ENCODE measurements at places on chromosomes 6 and 20. TPM values are rescaled to one million over a fixed set of nuclear protein-coding genes. Genes with fewer than 3 reads are reported as not detected.

- H3K4me3 ChIP-seq: no peak overlapping the region
- no peaks in the 10 kb centered on the region for H3K4me1 ChIP-seq
- H3K27me3 ChIP-seq: no peaks in the 10 kb centered on the region
- H3K36me3 ChIP-seq: peaks cover 15% of the 10 kb centered on the region
- no peak overlapping the region for H3K27ac ChIP-seq
- DNase-seq: no peak
Measured at GRCh38 chr6:170344631-170345576, 38.3 kb downstream of the FAM120B start.

DNA sequence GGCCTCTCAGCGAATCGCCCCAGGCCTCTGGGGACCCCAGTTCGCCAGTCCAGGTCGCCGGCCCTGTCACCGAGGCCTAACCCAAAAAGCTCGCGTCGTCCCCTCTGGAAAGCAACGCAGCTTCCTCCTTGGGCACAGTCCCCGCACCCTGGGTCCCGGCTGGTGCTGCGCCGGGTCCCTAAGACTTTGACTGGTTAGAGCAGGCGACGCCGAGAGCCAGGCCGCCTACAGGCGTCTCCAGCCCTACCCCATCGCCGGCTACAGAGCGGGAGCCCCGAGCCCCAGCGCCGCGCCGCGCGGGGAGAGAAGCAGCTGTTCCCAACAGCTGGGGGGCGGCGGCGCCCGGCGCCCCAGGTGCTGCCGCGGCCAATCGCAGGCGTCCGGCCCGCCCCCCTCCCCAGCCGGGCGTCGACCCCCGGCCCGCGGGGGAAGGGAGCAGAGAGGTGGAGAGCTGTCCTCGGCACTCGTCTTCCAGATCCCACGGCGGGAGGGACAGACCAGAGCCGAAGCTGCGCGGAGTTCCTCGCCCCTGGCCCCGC is 540 bp upstream of the RBM24 start:
- peak overlapping the region; percentile 64 for H3K4me3 ChIP-seq
- H3K36me3 ChIP-seq: no peaks in the 10 kb centered on the region
- peaks cover 4% of the 10 kb centered on the region for H3K4me1 ChIP-seq

DNA sequence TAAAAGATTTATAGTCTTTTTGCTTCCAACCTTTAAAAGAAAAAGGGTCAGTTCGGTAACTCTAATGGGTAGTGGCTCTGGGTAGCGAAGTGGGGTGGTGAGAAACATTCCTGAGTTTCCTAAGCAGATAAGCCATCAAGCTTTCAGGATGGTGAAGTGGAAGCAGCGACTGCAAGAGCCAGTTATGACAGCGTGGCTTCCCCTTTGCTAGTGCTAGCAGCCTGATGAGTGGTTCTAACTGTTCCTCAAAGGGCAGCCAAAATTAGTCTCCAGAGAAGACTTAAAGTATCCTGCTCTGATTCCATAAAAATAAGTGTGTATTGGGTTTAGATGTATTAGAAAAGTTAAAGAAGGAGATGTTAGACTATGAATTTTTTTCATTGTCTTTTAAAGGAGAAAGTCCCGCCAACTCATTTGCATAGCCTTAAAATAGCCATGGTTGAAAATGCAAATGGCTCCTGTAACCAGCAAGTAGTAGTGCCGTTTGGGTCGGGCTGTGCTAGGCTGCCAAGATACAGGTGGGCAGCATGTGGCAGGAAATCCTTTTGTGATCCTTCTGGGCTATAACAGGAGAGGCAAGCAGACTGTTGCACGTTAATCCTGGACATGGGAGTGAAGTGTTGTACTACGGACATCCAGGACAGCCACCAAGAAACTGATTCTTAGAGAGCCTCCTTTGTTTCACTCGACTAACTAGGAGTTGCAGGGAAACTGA is 18.0 kb downstream of the ELOVL2 start:
- DNase-seq: no peak
- no peak overlapping the region for H3K4me3 ChIP-seq

- H3K27ac ChIP-seq: no peak overlapping the region
- H3K4me1 ChIP-seq: no peaks in the 10 kb centered on the region
- H3K27me3 ChIP-seq: no peaks in the 10 kb centered on the region
- H3K36me3 ChIP-seq: no peaks in the 10 kb centered on the region
- no peak overlapping the region for H3K4me3 ChIP-seq
Measured at GRCh38 chr20:8361006-8361652, 229.1 kb downstream of the PLCB1 start.

DNA sequence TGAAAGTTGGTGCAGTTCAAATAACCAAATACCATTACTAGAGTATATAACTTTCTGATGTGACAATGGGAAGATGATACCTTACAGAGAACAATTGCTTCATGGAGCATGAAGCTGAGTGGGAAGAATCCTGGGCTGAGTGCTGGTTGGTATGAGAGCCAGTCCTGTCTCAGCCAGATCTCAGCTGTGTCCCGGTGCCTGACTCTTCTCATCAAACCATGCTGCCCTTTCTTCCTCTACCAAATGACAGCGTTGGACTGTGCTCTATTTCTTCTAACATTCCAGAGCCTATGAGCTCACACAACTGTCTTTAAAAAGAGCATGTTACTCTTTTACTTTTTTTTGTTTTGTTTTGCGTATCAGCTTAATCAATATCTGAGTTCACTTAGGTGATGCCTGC is 27.5 kb upstream of the PBOV1 start:
- H3K4me3 ChIP-seq: no peak overlapping the region
- no peak overlapping the region for H3K27ac ChIP-seq
- H3K4me1 ChIP-seq: no peaks in the 10 kb centered on the region
- no peaks in the 10 kb centered on the region for H3K36me3 ChIP-seq
- H3K27me3 ChIP-seq: peaks cover 5% of the 10 kb centered on the region
- no peak for DNase-seq

The MAP7 gene
- total RNA-seq: 0.61 TPM

DNA sequence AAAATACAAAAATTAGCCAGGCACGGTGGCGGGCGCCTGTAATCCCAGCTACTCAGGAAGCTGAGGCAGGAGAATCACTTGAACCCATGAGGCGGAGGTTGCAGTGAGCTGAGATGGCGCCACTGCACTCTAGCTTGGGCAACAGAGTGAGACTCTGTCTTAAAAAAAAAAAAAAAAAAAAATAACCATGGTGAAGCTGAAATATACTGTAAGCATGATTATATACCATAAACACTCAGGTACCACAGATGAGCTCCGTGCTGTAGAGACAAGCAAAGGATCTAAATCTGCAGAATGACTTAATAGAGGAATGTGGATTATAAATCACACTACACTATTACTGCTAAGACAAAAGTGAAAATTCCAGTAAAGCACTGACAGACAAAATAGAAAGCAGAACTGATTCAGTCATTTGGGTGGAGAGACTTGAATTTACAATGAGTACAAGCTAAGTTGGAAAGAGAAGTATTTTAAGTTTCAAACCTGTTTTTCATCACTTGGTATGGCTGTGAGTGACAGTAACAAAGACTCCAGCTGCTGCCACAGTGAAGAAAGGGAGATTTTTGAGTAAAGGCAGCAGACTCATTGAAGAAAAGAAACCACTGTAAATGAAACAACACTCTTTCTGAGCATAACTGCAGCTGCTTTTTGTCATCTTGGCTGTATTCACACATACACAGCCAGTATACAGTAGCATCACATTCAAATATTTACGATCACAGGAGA is 322.1 kb downstream of the RNGTT start:
- H3K36me3 ChIP-seq: no peaks in the 10 kb centered on the region
- no peaks in the 10 kb centered on the region for H3K4me1 ChIP-seq
- no peak for DNase-seq

GRCh38 chr6:107695061-107695720 is 128.9 kb downstream of the SCML4 start:
- no peaks in the 10 kb centered on the region for H3K27me3 ChIP-seq
- H3K4me1 ChIP-seq: peaks cover 12% of the 10 kb centered on the region
- H3K27ac ChIP-seq: no peak overlapping the region
- no peak overlapping the region for H3K4me3 ChIP-seq

GRCh38 chr6:162688751-162689345 is 38.7 kb downstream of the PRKN start:
- no peak overlapping the region for H3K4me3 ChIP-seq

DNA sequence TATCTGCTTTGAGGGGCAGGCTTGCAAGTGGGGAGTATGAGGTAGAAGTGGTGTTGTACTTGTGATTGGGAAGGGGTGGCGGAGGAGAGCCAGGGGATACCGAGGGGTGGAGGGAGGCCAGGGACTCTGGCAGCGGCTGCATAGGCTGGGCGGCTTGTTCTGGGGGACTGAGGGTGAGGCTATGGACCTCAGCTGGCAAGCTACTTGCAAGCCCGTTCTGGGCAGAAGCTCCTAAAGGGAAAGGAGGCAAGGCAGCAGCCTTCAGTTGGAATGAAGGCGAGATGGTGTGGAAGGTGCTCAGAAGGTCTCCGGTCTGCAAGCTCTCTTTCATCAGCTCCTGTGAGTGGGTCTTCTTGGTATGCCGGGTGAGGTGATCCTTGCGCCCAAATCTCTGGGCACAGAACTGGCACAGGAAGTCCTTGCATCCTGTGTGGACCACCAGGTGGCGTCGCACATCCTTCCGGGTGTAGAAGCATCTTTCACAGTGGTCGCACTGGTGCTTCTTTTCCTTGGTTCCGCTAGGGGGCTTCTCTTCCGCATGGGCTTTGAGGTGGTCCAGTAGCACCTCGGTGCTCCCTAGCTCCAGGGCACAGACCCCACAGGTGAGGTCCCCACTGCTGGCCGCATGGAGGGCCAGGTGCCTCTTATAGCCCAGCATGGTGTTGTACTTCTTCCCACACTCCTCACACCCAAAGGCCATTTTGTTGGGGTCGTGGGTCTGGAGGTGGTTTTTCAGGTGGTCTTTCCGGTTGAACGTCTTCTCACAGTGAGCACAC is 66.0 kb downstream of the PLAGL1 start:
- no peaks in the 10 kb centered on the region for H3K27me3 ChIP-seq
- no peaks in the 10 kb centered on the region for H3K4me1 ChIP-seq
- DNase-seq: peak; percentile 36
- H3K4me3 ChIP-seq: no peak overlapping the region
- no peaks in the 10 kb centered on the region for H3K36me3 ChIP-seq

DNA sequence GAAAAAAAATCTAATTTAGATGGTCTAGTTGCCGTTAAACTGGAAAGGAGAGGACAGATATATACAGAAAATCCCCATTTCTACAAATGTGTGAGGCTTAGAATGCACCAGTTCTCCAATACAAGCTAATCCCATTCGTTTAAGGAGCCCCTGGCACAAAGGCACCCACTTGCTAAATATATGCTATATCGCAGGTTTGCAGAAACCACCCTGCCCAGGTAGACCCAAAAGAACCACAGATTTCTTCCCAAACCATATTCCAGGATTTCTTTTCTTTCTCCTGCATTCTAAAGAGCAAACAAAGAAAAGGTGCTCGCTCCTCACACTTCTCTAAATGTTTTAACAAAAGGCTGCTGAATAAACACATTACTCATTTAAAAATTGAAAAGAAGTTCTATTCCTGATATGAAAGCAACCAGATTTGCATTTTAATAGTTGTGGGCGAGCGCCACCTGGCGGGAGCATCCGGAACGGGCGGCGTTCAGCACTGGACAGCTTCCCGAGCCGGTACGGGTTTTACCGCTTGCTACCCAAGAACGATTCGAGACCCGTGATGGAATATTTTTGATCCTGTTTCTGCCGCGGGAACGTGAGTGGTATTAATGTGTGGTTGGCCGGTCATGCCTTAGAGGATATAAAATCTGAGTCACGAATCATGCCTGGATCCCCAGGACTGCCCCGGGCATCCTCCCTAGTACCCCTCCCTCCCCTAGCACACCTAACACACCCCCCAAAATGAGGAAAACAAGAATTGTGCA is 2.1 kb downstream of the PTPRT start:
- peak; percentile 33 for DNase-seq
- H3K27me3 ChIP-seq: peaks cover 6% of the 10 kb centered on the region
- no peak overlapping the region for H3K4me3 ChIP-seq
- no peak overlapping the region for H3K27ac ChIP-seq
- no peaks in the 10 kb centered on the region for H3K36me3 ChIP-seq

The BFSP1 gene
- total RNA-seq: 0.30 TPM

GRCh38 chr20:51943761-51944160 is 141.4 kb upstream of the SALL4 start:
- no peak overlapping the region for H3K27ac ChIP-seq
- DNase-seq: no peak
- H3K27me3 ChIP-seq: no peaks in the 10 kb centered on the region
- no peaks in the 10 kb centered on the region for H3K4me1 ChIP-seq

The SEMG1 gene
- not detected for total RNA-seq

The MAFB gene
- 0.56 TPM for total RNA-seq

The MAP3K4 gene
- total RNA-seq: 90.3 TPM

DNA sequence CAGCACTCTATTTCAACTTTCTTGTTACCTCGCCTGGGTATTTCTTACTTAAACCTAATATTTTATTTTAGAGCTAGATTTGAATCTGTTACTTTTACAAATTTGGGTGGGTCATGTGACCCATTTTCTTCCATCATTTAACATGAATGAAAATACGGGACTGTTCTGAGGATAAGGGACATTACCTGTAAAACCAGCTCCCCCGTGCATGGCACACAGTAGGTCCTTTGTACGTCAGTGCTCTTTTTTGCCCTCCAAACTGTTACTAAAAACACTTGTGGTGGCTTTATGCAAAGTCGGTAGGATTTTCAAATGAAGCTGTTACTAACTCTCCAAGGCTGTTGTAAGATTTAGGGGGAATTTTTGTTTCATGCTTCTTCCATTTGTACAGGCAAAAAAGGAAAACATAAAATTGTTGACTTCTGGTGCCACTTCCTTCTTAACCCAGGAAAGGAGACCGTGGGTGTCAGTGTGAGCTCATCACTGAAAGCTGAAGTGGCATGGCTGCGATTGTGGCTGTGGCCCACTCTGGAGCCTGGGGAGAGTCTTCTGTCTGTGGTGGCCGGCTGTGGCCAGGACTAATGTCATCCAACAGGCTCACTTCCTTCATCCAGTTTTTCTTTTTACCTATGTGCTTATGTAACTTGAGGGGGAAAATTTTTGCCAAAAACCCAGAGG is 40.2 kb upstream of the PXDC1 start:
- H3K27me3 ChIP-seq: peaks cover 2% of the 10 kb centered on the region
- no peaks in the 10 kb centered on the region for H3K4me1 ChIP-seq
- H3K4me3 ChIP-seq: no peak overlapping the region
- no peak for DNase-seq

- no peak for DNase-seq
- no peaks in the 10 kb centered on the region for H3K4me1 ChIP-seq
- H3K27me3 ChIP-seq: no peaks in the 10 kb centered on the region
Measured at GRCh38 chr6:155645325-155645724, 189.7 kb upstream of the NOX3 start.

- H3K4me3 ChIP-seq: no peak overlapping the region
- no peaks in the 10 kb centered on the region for H3K36me3 ChIP-seq
- no peak for DNase-seq
- peaks cover 11% of the 10 kb centered on the region for H3K4me1 ChIP-seq
- no peaks in the 10 kb centered on the region for H3K27me3 ChIP-seq
Measured at GRCh38 chr6:144289006-144289405, 3.9 kb downstream of the UTRN start.

DNA sequence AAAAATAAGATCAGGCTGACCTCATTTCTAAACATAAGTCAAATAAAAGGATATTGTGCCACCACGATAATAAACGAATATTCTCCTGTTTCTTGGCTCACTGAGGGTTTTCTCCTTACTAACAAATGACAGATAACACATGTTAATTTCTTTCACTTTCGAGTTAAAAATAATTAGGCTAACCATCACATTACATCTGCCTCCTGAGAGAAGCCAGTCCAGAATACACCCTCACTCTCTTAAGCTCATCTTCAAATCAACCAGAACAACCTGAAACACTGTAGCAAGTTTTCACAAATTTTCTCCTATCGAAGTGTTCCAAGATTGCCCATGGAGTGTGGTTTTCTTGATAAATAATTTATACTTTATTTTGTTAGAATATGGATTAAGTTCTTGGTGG is 1285.6 kb upstream of the EYS start:
- no peak for DNase-seq
- H3K4me3 ChIP-seq: no peak overlapping the region
- H3K4me1 ChIP-seq: no peaks in the 10 kb centered on the region

The SLC22A3 gene
- total RNA-seq: 0.18 TPM
